Posterior vena cava (tissue), 2 donors: ENCODE measurements at places on chromosomes 11 and 22.
A peak's percentile ranks its signal among the peaks of the same experiment; 100 is the strongest.

GRCh38 chr22:45645526-45646414 is 25.9 kb upstream of the ATXN10 start:
- DNase-seq = peak; percentile 92

DNA sequence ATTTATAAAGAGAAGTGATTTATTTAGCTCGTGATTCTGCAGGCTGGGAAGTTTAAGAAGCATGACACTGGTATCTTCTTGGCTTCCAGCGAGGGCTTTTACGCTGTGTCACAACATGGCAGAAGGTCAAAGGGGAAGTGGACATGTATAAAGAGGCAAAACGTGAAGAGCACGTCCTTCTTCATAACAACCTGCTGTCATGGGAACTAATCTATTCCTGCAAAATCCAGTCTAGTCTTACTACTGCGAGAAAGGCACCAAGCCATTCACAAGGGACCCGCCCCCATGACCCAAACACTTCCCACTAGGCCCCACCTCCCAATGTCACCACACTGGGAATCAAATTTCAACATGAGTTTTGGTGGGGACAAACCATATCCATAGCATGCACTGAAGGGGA is 58.3 kb downstream of the AMOTL1 start:
- DNase-seq = no peak

- peak; percentile 75 for DNase-seq
These were observed 3.0 kb downstream of the MUS81 start for GRCh38 chr11:65862941-65863888.

- peak; percentile 64 for DNase-seq
These were observed 1399.9 kb downstream of the BRD1 start for GRCh38 chr22:48427731-48428211.

GRCh38 chr11:129326921-129327320 is 48.7 kb upstream of the BARX2 start:
- DNase-seq = no peak

DNA sequence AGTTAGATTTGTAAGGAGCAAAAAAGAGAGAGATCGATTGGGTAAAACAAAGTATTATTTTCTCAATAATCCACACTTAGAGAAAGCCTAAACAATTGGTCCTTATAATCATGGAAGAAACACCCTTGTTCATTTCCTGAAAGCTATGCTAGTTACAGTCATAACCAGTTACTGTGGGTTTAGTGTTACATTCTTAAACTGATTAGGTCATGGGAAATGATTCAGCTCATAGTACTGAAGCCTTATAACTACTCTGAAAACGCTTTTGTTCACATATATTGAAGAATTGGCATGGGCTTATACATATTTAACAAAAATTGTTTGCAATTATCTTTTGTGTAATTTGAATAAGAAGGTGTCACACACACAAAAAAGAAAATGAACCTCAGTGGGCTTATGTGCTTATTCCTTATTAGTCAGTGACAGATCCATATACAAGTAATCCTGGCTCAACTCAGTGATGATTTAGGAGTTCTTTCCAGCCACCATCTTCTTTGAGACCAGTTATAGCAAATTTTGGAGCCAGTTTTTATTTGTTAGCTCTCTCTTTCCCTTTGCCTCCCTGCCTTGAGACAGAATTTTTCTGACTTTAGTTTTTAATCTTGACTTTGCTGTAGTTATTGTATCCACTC is 198.5 kb upstream of the CTSC start:
- no peak for DNase-seq
